Cerebellum (tissue), 4 donors: ENCODE measurements at places on chromosomes 2 and 18. TPM values are rescaled to one million over a fixed set of nuclear protein-coding genes. Genes with fewer than 3 reads are reported as not detected.

GRCh38 chr18:78410094-78410786 lies 569.4 kb upstream of the SALL3 start:
- no peak for DNase-seq

GRCh38 chr2:115976916-115977315 lies 1534.5 kb downstream of the DPP10 start:
- no peak for DNase-seq

The VWA3B gene
- total RNA-seq: 0.73 TPM

The MARCHF4 gene
- total RNA-seq: 7.3 TPM

The OTOS gene
- total RNA-seq: 1.4 TPM
